ENCODE measurements at places on chromosomes 5 and 9. TPM values are rescaled to one million over a fixed set of nuclear protein-coding genes. Genes with fewer than 3 reads are reported as not detected.

The SERF1A gene
- total RNA-seq: 3.0 TPM

The QRFP gene
- total RNA-seq: not detected

The INSL6 gene
- not detected for total RNA-seq

The CDH9 gene
- total RNA-seq: not detected

The CRHBP gene
- 2.8 TPM for total RNA-seq

The PCDHGC3 gene
- 23.3 TPM for total RNA-seq

The COL23A1 gene
- total RNA-seq: 0.92 TPM

The NR5A1 gene
- 65.0 TPM for total RNA-seq

- H3K27me3 ChIP-seq: peaks cover 3% of the 10 kb centered on the region
- no peak overlapping the region for H3K27ac ChIP-seq
- H3K4me1 ChIP-seq: no peaks in the 10 kb centered on the region
- no peak for DNase-seq
Observed at GRCh38 chr9:91786132-91786896, 163.7 kb downstream of the ROR2 start.

- DNase-seq: no peak
- no peaks in the 10 kb centered on the region for H3K27me3 ChIP-seq
- no peak overlapping the region for H3K4me3 ChIP-seq
- H3K4me1 ChIP-seq: no peaks in the 10 kb centered on the region
- H3K36me3 ChIP-seq: no peaks in the 10 kb centered on the region
Observed at GRCh38 chr5:171570244-171570825, 150.9 kb downstream of the FGF18 start.

- no peak overlapping the region for H3K4me3 ChIP-seq
- H3K36me3 ChIP-seq: no peaks in the 10 kb centered on the region
- H3K27me3 ChIP-seq: no peaks in the 10 kb centered on the region
- H3K27ac ChIP-seq: no peak overlapping the region
Observed at GRCh38 chr5:893711-894110, 1.0 kb downstream of the TRIP13 start.

GRCh38 chr9:136521537-136521936 is 24.3 kb downstream of the NOTCH1 start:
- H3K36me3 ChIP-seq: no peaks in the 10 kb centered on the region
- no peaks in the 10 kb centered on the region for H3K27me3 ChIP-seq
- H3K4me3 ChIP-seq: no peak overlapping the region
- DNase-seq: no peak
- H3K27ac ChIP-seq: no peak overlapping the region

DNA sequence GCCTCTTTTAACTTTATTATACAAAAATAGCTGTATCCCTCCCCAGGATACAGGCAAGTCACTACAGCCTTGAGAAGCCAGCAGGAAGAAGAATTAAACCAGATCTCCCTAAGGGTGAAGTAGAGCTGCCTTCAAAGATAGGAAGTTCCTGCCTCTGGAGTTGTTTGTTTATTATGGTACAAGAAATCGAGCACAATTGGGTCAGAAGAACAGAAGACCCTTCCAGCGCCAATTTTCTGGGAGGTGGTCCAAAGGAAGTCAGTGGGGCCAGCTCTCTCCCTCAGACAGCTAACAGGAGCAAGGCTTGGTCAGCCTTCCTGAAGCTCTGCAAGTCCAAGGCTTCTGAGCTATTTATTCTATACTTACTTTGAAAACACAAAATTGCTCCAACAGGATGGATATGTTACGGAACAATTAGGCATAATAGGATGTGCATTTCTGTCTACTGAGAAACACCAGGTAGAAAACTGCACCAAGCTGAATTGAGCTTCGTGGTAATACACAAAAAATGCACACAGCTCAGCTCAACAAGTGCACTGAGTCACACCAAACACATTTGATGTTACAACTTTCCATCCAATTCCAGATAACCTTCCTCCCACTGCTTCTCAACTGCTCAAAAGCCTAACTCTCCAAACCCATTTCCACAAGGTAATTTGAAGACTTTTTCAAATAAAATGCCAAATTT is 16.0 kb downstream of the SERINC5 start:
- no peaks in the 10 kb centered on the region for H3K36me3 ChIP-seq
- no peak for DNase-seq
- H3K27ac ChIP-seq: no peak overlapping the region
- no peak overlapping the region for H3K4me3 ChIP-seq
- peaks cover 13% of the 10 kb centered on the region for H3K4me1 ChIP-seq

DNA sequence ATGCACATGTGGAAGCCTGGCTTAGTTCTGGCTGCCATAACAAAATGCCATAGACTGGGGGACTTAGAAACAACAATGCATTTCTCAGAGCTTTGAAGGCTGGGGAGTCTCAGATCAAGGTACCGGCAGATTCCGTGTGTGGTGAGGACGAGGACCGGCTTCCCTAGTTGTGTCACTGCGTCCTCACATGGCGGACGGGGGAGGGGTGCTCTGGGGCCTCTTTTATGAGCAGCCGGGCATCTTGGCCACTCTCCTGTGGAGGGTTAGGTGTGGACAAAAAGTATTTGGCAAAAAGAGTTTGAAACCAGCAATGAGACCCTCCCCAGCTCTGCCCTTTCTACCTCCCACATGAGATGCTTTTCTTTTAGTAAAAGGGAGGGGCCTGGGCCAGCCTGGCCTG is 118.5 kb upstream of the LPCAT1 start:
- H3K4me1 ChIP-seq: peaks cover 2% of the 10 kb centered on the region
- H3K27ac ChIP-seq: no peak overlapping the region
- no peaks in the 10 kb centered on the region for H3K27me3 ChIP-seq
- no peak for DNase-seq
- H3K4me3 ChIP-seq: no peak overlapping the region

- DNase-seq: no peak
- no peak overlapping the region for H3K4me3 ChIP-seq
- no peaks in the 10 kb centered on the region for H3K36me3 ChIP-seq
- no peak overlapping the region for H3K27ac ChIP-seq
- H3K4me1 ChIP-seq: peaks cover 4% of the 10 kb centered on the region
Observed at GRCh38 chr9:33813712-33814641, 3.0 kb upstream of the UBE2R2 start.

GRCh38 chr9:69500896-69501295 is 171.3 kb downstream of the APBA1 start:
- no peak for DNase-seq
- peaks cover 9% of the 10 kb centered on the region for H3K4me1 ChIP-seq
- no peak overlapping the region for H3K27ac ChIP-seq
- H3K27me3 ChIP-seq: no peaks in the 10 kb centered on the region
- no peaks in the 10 kb centered on the region for H3K36me3 ChIP-seq
- no peak overlapping the region for H3K4me3 ChIP-seq

- no peak for DNase-seq
- H3K4me1 ChIP-seq: peaks cover 14% of the 10 kb centered on the region
- no peaks in the 10 kb centered on the region for H3K27me3 ChIP-seq
- no peak overlapping the region for H3K27ac ChIP-seq
Observed at GRCh38 chr9:27349698-27350080, 52.7 kb upstream of the EQTN start.

GRCh38 chr9:113645978-113646253 is 182.4 kb downstream of the RGS3 start:
- no peaks in the 10 kb centered on the region for H3K27me3 ChIP-seq
- H3K4me1 ChIP-seq: peaks cover 4% of the 10 kb centered on the region
- H3K36me3 ChIP-seq: no peaks in the 10 kb centered on the region

DNA sequence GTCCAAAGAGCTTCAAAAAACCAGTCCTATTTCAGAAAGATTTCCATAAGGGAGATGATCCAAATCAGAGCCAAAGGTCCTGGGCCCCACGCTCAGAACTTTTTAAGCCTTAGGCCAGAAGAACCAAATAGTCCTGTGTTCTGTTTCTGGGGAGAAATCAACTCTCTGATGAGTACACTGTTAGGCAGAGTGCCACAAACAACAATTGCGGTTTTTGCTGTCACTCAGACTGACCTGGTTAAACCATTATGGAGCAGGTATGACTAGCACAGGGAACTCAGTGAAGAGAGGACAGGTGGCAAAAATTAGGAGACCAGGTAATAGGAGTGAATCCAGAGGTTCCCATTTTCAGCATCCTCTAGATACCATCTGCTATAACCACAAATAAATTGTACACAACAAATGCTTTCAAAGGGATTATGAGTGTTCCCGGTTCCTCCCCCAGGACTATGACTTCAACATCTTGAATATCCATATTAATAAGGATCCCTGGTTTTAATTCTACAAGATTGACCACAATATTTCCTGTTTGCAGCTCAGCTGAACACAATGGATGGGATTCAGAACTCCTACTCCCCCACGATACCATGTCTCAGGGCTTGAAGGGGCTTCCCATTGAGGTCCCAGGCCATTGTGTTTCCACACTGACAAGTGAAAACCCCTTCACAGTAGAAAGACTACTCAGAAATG is 52.1 kb upstream of the FREM1 start:
- no peaks in the 10 kb centered on the region for H3K36me3 ChIP-seq
- H3K27ac ChIP-seq: no peak overlapping the region
- H3K4me3 ChIP-seq: no peak overlapping the region
- no peaks in the 10 kb centered on the region for H3K27me3 ChIP-seq

GRCh38 chr5:154608531-154609011 is 130.5 kb upstream of the HAND1 start:
- H3K27me3 ChIP-seq: no peaks in the 10 kb centered on the region
- no peak overlapping the region for H3K27ac ChIP-seq
- DNase-seq: no peak
- no peak overlapping the region for H3K4me3 ChIP-seq
- peaks cover 3% of the 10 kb centered on the region for H3K4me1 ChIP-seq
- H3K36me3 ChIP-seq: no peaks in the 10 kb centered on the region

DNA sequence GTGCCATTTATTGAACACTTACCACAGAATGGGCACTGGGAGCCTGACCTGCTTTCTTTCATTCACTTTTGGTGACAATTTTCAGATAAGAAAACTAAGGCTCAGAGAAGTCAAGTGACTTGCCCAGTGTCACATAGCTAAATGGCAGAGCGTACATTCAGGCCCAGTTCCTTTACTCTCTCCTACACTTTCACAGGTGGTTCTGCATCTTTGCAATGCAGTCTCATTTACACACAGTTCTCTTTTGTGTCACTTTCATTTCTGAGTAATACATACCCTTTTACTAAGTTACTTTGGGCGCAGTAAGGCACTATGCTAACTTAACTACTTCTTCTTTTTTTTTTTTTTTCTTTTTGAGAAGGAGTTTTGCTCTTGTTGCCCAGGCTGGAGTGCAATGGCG is 8.3 kb downstream of the NFIL3 start:
- no peaks in the 10 kb centered on the region for H3K27me3 ChIP-seq
- no peak overlapping the region for H3K4me3 ChIP-seq

DNA sequence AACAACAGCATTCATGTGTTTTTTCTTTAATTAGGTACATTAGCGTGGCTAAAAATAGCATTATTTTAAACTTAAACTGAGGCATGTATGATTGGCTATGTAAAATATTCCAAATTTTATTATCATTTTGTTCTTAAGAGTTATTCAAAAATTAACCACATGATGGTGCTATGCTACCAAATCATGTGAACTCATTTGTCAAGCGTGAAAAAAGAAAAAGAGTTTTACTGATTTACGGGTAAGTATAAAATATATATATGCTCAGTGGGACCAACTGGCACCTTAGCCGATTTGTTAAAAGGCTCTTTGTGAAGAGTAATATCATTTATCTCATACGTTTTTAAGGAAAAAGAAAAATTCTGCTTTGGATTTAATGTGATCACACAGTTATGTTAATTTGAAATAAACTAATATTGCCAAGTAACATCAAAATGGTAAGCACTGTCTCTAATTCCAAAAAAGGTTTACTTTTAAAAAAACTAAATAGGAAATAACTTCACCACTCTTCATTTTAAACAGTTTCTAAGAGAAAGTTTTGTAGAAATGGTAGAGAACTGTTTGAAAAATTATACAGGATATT is 1042.3 kb downstream of the CDH12 start:
- no peaks in the 10 kb centered on the region for H3K4me1 ChIP-seq
- no peak overlapping the region for H3K4me3 ChIP-seq
- no peak for DNase-seq
- no peaks in the 10 kb centered on the region for H3K27me3 ChIP-seq

DNA sequence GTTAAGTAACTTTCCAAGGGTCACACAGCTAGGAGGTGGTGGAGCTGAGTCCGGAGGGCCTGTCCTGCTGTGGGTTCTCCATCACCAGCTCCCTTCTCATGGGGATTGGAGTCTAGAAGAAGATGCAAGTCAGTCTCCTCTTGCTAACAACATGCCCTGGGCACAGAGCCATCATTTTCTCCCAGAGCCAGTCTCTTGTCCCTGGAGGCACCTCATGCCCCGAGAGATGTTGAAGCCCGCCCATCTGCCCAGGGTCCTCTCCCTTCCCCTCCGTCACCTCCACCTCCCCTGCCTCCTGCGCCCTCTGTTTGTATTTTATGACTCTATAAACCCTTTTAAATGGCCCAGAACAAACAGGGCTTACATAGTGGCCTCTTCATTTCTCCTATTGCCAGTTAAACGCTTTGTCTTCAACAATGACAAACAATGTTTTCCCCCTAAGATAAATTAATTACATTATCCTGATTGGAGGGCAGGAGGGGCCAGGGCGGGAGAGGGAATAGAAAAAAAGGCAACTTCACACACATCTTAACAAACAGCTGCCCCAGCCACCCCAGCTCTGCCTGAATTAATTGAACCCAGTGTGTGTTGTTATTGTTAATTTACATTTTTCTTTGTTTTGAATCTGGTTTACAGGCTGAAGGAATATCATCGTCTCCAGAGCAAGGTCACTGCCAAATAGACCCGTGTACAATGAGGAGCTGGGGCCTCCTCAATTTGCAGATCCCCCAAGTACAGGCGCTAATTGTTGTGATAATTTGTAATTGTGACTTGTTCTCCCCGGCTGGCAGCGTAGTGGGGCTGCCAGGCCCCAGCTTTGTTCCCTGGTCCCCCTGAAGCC is 55.8 kb downstream of the ASS1 start:
- no peaks in the 10 kb centered on the region for H3K4me1 ChIP-seq
- DNase-seq: no peak
- H3K27ac ChIP-seq: no peak overlapping the region
- H3K27me3 ChIP-seq: no peaks in the 10 kb centered on the region
- H3K4me3 ChIP-seq: no peak overlapping the region
- H3K36me3 ChIP-seq: no peaks in the 10 kb centered on the region

DNA sequence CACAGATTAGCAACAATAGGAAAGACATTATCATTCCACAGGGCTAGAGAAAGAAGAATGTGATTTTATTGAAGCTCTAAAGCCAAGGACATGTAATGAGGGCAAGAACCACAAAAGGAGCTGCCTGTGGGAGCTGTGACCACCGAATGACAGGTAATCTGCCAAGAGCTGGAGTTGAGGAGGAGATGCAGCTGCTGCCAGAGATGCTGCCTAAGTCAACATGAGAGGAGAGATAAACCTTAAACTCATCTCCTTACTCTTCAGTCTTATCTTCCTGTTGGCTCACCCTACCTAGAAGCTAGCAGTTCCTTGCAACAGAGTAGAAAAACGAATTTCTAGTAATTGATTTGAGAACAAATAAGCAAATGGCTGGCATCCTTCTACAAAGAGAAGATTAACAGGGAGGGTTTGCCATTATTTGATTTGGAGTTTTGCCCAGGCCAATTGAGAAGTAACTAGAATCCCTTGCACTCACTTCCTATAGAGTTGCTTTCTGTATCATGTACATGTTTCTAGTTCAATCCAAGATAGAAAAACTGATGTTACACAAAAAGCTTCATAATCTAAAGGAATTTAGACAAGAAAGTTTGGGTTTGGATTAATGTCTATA is 539.2 kb downstream of the TLE1 start:
- H3K36me3 ChIP-seq: no peaks in the 10 kb centered on the region
- no peaks in the 10 kb centered on the region for H3K27me3 ChIP-seq
- no peak overlapping the region for H3K4me3 ChIP-seq

All from ovary (tissue), 10 donors.